ENCODE measurements at places on chromosomes 6 and 20. TPM values are rescaled to one million over a fixed set of nuclear protein-coding genes. Genes with fewer than 3 reads are reported as not detected.

DNA sequence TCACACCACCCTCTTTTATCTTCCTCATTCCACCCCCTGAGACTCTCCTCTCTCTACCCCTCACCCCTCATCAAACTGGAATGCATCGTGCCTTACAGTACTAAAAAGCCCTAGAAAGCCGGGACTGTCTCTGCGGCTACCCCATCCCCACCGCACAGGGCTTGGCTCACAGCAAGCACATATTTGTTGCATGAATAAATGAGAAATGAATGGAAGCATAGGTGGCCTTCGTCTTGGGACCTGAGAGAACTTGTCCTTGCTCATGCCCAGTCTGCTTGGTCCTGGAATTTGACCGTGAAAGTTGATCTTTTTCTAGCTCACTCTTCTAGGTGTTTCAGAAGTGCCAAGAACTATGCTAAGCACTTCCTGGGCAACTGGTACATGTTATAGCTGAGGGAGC is 53.3 kb downstream of the APCDD1L start:
- no peak for DNase-seq

DNA sequence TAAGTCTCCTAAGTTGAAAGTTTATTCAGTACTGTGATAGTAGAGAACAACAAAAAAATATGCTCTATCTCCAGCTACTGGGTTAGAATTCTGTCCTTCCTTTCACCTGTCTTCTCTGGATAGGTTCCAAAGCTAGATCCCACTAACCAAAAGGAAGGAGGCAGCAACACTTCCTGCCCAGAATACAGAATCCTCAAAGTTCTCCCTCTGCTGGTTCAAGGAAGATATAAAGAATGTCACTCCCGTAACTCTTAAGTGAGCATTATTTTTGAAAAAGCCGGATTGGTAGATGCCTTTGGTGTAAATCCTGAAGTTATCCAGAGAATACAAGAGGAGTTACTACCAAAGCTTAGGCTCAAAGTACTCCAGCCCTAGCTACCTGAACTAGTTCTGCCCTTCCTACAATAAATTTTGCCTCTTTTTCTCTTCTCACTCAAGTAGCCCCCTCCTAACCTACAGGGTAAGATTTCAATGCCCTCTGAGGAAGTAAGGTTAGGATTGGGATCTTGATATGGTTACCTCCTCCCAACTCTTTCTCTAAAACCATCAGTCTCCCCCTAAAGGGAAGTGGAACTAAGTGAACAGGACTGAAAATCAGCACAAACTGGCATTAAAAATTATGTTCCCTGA is 26.0 kb upstream of the CRIP3 start:
- no peak for DNase-seq

- no peak for DNase-seq
Observed at GRCh38 chr20:58659841-58660240, 8.8 kb downstream of the STX16 start.

- DNase-seq, result no peak
Observed at GRCh38 chr20:52777171-52777570, 195.0 kb upstream of the TSHZ2 start.

DNA sequence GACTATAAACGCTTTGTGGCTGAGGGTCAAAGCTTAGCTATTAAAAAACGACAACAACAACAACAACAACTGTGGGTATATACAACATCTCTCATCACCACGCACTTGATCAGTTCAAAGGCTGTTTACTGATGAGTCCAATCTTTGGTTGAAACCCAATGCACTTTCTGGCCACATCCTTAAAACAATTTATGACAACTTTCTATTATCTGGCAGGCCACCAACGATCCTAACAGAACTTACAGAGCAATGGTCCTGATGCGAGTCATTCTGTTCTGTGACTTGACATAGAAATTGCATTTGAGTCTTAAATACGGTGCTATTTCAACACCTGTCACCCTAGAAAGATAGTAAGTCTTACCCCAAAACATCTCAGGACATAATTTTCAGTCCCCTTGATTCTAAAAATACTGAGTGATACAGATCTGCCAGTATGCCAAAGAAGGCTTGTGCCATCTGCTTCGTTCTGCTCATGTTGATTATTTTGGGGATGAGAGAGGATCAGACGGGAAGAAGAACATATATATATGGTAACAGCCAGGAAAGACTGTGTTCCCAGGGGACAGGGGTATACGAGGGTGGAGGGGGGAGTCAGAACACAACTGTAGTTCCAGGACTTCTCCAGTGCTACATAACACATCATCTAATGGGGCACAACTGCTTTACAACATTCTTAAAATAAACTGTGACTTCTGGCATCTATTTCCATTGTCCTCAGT is 55.8 kb downstream of the PLAGL1 start:
- no peak for DNase-seq

RSPO3 gene
- not detected for total RNA-seq

RNF217 gene
- 2.0 TPM for total RNA-seq

All from activated naive CD4-positive, alpha-beta T cell treated with anti-CD3 and anti-CD28 coated beads, Interleukin-2, amount 50 U/mL, for 72 hours (primary cell).